Bone marrow (tissue), 2 donors: ENCODE measurements at places on chromosomes 12 and 14.

GRCh38 chr14:84025106-84026012, 1504.6 kb upstream of the FLRT2 start:
- DNase-seq: no peak

DNA sequence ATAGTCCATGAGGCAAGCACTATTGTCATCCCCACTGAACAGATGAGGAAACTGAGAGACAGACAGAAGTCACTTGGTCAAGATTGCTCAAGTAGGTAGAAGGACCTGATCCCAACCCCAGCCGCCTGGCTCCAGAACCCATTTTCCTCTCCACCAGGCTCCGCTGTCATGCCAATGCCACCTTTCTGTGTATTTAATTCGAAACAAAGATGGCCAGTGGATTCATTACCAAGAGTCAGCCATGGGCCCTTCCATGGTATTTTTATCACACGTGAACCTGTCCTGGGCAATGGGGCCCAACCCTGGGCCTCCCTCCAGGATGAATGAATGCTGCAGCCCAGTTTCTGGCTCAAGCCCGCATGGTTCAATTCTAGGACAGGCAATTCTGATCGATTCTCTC, 673.4 kb downstream of the BCL11B start:
- DNase-seq: no peak

DNA sequence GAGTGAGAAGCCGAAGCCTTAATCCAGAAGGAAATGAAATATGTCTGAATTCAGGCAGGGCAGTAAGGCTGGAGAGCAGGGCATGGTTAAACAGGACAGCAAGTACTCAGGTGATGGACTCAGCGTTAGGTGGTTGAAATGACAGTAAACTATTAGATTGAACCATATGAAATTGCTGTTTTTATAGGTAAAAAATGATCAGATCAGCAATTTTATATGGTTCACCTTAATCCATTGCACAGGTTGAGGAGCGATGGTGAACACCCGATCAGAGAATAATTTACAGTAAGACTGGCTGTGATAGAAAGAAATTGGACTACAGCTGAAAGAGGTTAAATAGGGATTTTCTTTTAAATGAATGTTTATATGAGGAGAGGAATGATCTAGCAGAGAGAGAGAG, 56.6 kb downstream of the TTC6 start:
- no peak for DNase-seq

- DNase-seq: no peak
Measured at GRCh38 chr12:9650151-9650576, 19.3 kb upstream of the CLEC2D start.

- no peak for DNase-seq
Measured at GRCh38 chr12:69686731-69687130, 12.4 kb downstream of the BEST3 start.

GRCh38 chr14:85056267-85056666, 473.7 kb upstream of the FLRT2 start:
- no peak for DNase-seq

GRCh38 chr12:21659383-21659782, 1.7 kb upstream of the LDHB start:
- no peak for DNase-seq

- DNase-seq: no peak
Measured at GRCh38 chr14:103697603-103698379, 17.5 kb downstream of the XRCC3 start.

DNA sequence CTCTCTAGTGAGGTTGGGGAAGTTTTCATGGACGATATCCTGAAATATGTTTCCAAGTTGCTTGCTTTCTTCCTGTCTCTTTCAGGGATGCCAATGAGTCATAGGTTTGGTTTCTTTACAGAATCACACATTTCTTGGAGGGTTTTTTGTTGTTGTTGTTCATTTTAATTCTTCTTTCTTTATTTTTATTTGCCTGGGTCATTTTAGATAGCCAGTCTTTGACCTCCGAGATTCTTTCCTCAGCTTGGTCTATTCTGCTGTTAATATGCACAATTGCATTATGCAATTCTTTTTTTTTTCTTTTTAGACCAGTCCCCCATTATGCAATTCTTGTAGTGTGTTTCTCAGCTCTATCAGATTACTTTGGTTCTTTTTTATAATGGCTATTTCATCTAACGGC, 338.9 kb downstream of the AEBP2 start:
- DNase-seq: no peak

- peak; percentile 57 for DNase-seq
Measured at GRCh38 chr14:68951035-68951797, 27.9 kb downstream of the ACTN1 start.

- DNase-seq: no peak
Measured at GRCh38 chr14:78798757-78799156, 628.6 kb downstream of the NRXN3 start.

DNA sequence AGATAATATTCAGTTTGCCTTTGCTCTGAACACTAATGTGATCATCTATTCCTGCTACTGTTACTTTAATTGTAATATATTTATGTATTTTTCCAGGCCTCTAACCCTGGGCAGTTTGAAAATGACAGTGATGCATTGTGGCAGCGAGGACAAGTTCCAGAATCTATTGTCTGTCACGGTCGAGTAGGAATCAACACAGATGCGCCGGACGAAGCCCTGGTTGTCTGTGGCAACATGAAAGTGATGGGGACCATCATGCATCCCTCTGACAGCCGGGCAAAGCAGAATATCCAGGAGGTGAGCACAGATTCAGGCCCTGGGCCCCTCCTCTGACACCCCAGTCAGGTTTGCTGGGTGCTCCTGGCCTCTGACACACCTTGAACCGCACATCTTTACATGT, 78.5 kb downstream of the MYRFL start:
- DNase-seq: no peak

DNA sequence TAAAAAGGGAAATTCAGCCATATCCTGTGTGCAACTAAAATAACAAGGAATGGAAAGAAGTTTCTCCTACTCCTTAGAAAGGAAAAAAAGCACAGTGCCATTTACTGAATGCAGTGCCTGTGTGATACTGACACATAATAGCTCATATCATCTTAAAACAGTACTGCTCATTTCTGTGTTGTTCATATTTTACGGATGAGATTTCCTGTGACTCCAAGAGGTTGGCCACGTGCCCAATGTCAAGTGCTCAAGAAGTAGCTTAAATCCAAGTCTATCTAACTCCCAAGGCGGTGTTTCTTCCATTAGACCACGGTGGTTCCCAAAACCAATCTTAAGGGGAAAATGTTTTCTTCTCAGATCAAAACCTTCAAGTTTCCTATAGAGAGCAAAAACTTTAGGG, 20.0 kb downstream of the MAP3K9 start:
- DNase-seq: no peak

DNA sequence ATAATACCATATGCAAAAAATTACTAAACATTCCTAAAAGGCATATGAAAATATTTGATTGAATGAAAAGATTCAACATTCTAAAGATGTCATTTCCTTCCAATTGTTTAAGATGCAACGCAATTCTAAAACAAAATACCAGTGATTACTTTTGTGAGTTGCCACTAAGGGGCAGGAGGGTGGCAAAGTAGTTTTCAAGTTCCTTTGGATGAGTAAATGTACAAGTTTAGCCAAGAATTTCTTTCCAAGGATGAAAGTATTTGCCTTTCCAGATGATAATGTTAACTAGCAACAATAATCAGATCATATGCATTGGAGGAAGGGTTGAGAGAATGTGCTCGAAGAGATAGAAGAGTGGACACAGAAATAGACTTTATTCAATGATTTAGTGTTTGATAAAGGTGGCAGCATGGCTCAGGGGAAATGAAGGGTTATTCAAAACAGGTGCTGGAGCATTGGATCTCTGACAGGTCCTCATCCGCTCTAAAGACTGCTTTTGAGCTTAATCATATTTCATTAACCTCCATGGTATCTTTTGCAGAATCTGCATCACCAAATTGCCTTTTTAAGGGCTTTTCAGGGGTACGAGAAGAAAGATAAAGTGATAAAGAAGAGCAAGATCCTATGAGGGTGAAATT, 678.5 kb upstream of the TBX3 start:
- no peak for DNase-seq

GRCh38 chr12:129704232-129704830, 199.5 kb downstream of the TMEM132D start:
- DNase-seq: no peak

DNA sequence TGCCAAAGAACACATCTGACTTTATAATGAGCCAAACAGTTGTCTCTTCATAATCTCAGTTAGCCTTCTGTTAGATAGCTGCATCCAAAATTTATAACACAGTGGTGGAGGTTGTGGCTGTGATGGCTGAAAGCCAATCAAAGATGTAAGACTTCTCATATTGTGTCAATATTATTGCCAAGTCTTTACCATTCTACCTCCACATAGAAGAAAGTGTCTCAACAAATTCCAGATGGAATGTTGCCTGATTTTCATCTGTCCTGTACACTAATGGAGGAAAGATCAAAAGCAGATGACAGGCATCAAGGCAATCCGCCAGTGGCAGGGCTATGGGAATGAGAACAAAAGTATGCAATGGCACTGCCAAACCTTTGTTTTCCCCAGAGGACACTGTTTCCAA, 813.1 kb upstream of the NOVA1 start:
- DNase-seq: no peak

DNA sequence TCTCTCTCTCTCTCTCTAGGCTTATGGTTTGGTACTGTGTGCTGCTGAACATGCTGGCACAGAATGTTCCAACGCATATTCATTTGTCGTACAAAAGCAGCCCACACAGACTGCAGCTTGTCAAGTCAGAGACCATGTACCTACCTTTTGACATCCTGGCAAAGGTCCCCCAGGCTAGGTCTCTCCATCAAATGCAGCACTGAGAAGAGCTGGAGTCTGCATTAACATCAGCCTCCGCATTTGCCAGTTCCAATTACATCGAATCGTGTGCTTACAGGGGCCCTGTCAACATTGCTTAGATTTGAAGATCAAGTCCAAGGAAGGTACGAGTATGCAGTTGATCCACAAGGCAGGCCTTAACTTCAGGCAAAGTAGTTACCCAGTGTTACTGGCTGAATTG, 47.9 kb downstream of the GPR135 start:
- no peak for DNase-seq

DNA sequence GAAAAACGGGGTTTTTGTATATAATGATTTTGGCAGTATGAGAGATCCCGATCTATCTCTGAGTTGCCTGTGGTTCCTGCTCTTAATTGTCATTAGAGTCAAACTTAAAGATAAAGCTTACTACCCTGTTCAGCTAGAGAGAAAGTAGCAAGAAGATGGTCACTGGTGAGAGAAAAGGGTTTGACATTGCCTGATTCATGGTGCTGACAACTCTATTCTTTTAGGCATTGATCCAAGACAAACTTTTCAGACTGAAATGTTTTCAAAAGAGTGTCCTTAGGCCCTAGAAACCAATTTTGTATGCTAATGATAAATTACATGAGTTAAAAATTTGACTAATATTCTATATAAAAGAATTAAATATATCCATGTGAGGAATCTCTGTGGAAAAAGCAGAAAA, 35.1 kb downstream of the PELI2 start:
- no peak for DNase-seq

- DNase-seq: no peak
Measured at GRCh38 chr12:15808652-15809051, 19.5 kb upstream of the EPS8 start.

GRCh38 chr12:108298761-108299275, 40.3 kb downstream of the CMKLR1 start:
- DNase-seq: no peak

GRCh38 chr12:132869551-132869950, 17.9 kb downstream of the CHFR start:
- DNase-seq: no peak

DNA sequence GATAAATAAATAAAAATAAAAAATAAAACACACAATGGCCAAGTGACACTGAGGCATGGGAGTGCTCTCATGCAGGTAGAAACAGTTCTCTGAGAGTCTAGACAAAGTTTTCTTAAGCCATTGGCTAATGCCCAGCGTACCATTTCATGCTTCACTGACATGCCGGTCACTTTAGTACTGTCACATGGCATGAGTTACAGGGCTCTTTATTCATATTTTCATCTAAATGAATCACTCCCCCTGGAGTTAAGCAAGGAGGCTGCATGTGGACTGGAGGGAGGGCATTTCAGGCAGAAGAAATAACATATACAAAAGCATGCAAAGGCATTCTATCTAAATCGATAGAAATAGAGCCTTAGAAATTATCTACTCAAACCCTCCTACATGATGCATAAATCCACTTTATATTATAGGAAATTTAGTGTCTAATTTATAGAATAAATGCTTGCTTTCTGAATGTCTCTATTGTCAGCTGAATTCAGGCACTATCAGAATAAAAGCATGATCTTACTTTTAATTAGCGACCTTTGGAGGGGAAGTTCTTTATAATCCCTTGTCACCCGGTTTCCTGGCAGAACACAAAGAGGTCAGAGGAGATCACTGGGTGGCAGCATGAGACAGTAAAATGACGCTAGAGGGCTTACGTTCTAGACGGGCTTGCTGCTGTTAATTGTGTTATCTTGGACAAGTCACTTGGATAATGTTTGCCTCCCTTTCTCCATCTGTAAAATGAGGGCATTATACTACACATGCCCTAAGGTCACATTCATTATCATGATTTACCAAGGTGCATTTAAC, 17.5 kb downstream of the DYRK4 start:
- peak; percentile 64 for DNase-seq

GRCh38 chr14:88856786-88857366, 32.4 kb downstream of the TTC8 start:
- DNase-seq: no peak

DNA sequence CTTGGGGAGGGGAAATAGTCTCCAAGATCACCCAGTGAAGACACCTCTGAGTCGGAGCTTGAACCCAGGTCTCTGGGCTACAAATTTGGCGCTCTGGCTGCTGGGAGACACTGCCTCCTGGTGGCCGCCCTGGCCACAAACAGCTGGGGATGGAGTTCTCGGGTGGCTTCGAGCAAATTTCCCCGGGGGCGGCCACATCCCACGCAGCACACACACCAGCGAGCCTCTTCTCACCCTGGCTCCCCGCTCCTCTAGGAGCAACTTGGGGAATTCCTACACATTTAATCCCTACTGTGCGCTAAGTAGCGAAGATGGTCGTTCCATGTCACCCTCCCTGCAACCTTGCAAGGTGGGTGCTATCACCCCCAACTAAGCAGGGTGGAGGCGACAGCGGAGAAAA, 66.2 kb upstream of the BEGAIN start:
- DNase-seq: no peak

DNA sequence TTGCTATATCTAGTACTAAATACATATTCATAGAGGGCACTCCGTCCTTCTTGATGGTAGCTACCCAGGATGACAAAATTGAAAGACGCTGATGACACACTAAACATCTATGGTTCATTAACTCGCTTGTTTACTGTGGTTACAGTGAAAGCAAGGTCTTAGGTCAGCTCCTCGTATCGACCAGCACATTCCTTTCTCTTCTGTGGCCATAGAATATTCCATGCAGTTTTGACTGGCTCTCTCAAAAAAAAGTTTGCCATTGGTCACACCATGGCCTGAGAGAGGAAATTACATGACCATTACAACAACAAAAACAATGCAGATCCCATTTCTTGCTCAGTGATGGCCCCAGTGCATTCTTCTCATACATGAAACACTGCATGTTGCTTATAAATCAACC, 411.4 kb upstream of the SOX5 start:
- no peak for DNase-seq

GRCh38 chr12:54329759-54330158, 4.8 kb downstream of the COPZ1 start:
- no peak for DNase-seq

- no peak for DNase-seq
Measured at GRCh38 chr12:96219700-96220206, 25.6 kb downstream of the ELK3 start.

GRCh38 chr14:54852215-54852614, 50.4 kb downstream of the GCH1 start:
- DNase-seq: no peak

GRCh38 chr14:64721391-64721791, 17.2 kb downstream of the PLEKHG3 start:
- DNase-seq: no peak

GRCh38 chr14:99534863-99535262, 53.7 kb downstream of the CCNK start:
- DNase-seq: no peak
